ENCODE measurements at places on chromosomes 2 and 18.

- DNase-seq, result no peak
Measured at GRCh38 chr2:240532031-240532775, 25.6 kb downstream of the ANKMY1 start.

DNA sequence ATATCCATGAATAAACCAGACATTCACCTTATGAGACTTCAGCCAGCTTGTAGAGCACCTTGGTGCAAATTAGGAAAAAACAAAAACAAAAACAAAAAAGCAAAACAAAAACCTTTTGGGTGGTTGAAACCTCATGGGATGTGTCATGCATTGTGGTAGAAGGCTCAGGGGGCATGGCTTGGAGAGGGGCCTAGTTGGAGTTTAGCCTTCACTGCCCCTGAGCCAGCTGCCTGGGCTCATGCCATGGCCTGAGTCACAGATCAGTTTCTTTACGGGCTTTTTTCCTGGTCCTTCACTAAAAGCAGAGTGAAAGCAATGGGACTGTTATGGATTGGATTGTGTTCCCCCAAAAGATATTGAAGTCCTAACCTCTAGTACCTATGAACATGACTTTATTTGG is 22.0 kb upstream of the DAPL1 start:
- no peak for DNase-seq

DNA sequence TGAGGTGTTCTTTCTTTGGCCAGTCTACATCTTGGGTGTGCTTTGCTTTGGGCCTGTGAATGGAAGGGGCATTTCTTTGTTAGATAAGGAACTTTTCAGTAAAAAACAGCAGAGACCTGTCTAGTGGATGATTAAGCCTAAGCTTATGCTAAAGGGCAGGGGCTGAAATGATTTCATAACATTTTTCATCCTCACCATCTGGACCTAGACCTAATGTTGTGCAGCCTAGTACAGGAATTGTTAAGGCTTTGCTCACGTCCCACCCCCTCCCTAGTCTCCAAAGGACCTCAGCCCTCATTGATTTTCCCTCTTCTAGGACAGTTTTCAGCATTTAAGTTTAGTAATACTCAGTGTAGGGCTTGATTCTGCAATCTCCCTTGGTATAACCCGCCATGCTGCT is 111.8 kb downstream of the PRKCE start:
- DNase-seq, result no peak

- DNase-seq, result no peak
Measured at GRCh38 chr2:20506201-20506685, 59.4 kb downstream of the RHOB start.

All from stimulated activated CD8-positive, alpha-beta memory T cell treated with anti-CD3 and anti-CD28 coated beads, Interleukin-4, amount 100 ng/mL, for 1 hour (primary cell).